NCI-H2107 (cell line): ENCODE measurements at places on chromosomes 12 and 14.
A peak's percentile ranks its signal among the peaks of the same experiment; 100 is the strongest.

DNA sequence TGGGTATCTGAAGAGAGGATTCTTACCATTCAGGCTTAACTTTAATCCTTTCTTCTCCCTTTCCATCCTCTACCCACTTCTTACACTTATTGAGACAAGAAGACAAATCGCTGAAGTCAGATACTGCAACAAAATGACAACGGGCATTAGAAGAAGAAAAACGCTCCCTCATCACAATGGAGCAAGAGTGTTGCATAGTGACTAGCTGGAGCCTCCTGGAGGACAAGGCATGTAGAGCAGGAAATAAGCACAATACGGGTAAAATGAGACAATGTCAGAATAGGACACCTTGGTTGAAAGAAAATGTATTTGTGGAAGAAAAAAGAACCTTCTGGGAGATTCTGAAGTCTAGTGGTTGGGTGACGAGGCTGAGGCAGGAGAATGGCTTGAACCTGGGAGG lies 501.0 kb downstream of the RERGL start:
- peak; percentile 9 for DNase-seq

GRCh38 chr14:22614240-22614799 lies 16.2 kb downstream of the ABHD4 start:
- DNase-seq = no peak

- no peak for DNase-seq
Observed at GRCh38 chr12:111846016-111846415, 4.0 kb downstream of the MAPKAPK5 start.

DNA sequence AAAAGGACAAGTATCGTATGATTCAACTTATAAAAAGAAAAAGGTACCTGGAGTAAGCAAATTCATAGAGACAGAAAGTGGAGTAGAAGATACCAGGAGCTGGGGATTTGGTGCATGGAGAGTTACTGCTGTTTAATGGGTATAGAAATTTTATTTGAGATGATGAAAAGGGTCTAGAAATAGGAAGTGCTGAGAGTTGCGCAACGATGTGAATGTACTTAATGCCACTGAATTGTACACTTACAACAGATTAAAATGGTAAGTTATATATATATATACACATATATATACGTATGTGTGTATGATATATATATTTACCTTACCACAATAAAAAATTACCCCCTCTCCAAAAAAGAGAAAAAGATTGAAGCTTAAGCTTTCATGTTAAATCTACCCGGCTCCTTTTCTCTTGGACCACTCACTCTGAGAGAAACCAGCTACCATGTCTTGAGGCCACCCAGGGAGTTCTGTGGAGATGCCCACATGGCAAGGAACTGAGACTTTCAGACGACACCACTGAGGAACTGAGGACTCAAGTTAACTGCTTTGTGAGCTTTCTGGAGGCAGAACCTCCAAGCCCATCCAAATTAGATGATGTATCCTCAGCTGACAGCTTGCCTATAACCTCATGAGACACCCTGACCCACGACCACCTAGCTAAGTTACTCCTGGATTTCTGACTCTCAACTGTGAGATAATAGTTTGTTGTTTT lies 130.0 kb upstream of the BTG1 start:
- DNase-seq = no peak

- no peak for DNase-seq
Observed at GRCh38 chr12:132024758-132025157, 75.0 kb downstream of the EP400 start.

GRCh38 chr14:49483268-49483667 lies 102.9 kb downstream of the RPS29 start:
- no peak for DNase-seq

GRCh38 chr14:98545181-98545580 lies 726.8 kb downstream of the BCL11B start:
- no peak for DNase-seq

DNA sequence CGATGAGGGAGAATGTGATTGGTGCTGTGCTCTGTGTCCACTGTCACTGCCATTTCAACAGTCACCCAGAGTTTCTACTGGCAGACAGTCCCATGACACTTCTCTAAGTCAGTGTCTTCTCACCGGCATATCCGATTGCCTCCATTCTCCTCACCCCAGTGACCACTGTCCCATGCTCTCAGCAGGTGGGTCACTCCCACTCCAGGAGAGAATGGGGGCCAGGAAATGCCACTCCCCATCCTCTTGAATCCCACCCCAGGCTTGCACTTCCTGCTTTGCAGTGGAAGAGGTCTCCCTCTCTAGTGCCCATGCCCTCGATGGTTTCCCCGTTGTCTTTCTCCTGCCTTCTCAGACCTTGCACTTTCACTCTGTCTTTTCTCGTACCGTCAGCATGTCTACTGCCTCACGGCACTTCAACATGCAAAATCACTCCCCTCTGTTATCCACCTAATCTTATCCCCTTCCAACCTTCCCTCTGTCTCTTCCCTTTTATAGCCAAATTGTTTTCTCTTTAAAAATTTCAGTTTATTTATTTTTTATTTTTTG lies 2.2 kb upstream of the EP400 start:
- DNase-seq = no peak

GRCh38 chr12:29743801-29744200 lies 39.9 kb downstream of the TMTC1 start:
- no peak for DNase-seq

- DNase-seq = no peak
Observed at GRCh38 chr12:49565406-49566265, 2.3 kb downstream of the MCRS1 start.

- peak; percentile 90 for DNase-seq
Observed at GRCh38 chr12:66066137-66066928, 64.2 kb downstream of the LLPH start.

GRCh38 chr12:116712458-116713303 lies 25.2 kb downstream of the SPRING1 start:
- peak; percentile 71 for DNase-seq

DNA sequence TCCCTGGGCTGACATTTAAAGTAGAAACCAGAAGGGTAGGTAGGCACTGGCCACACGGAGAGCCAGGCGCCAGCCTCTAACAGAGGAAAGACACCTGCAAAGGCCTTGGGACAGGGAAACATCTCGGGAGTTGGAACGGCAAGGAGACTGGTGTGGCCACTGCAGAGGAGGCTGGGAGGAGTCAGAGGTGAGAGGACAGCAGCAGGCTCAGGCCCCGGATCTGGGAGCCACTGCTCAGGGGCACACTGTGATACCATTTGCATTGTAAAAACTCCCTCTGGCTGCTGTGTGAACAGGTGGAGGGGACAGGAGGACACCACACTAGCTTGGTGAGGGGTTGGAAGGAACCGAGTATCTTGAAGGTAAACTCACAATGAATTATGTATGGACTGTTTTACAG lies 2.7 kb downstream of the ANHX start:
- DNase-seq = no peak

DNA sequence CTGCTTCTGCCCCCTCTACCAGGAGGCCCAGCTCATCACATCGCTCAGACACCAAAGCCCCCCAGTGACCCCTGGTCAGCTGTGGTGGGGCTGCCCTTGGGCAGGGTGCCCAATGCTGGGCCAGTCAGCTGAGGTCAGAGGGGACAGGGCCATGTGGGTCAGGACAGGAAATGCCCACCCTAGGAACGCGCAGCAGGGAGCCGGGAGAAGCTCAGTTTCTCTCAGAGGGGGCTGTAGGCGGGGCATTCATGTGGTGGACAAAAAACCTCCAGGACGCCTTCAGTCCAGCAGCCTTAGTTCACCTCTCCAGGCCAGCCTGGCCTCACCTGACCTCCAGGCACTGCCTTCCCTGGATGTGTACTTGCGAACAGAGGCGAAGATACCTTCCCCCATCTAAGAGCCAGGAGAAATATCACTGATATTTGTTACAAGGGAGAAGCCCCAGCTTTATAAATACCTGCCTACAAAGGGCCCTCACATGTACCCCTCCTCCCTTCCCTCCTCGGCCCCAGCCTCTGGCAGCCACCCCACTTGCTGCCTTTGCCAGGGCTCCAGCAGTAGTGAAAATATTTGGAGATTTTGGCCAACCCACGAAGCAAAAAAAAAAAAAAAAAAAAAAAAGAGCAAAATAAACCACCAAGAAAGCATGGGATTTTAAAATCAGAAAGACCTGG lies 41.9 kb upstream of the PLEKHG6 start:
- DNase-seq = no peak

- no peak for DNase-seq
Observed at GRCh38 chr12:49161092-49161795, 27.6 kb downstream of the TUBA1A start.
